ENCODE measurements at places on chromosomes 12 and 14.
A peak's percentile ranks its signal among the peaks of the same experiment; 100 is the strongest.

GRCh38 chr14:33110737-33111443 is 172.2 kb downstream of the NPAS3 start:
- no peak for DNase-seq

GRCh38 chr12:21710958-21711775 is 53.5 kb upstream of the LDHB start:
- DNase-seq: no peak

DNA sequence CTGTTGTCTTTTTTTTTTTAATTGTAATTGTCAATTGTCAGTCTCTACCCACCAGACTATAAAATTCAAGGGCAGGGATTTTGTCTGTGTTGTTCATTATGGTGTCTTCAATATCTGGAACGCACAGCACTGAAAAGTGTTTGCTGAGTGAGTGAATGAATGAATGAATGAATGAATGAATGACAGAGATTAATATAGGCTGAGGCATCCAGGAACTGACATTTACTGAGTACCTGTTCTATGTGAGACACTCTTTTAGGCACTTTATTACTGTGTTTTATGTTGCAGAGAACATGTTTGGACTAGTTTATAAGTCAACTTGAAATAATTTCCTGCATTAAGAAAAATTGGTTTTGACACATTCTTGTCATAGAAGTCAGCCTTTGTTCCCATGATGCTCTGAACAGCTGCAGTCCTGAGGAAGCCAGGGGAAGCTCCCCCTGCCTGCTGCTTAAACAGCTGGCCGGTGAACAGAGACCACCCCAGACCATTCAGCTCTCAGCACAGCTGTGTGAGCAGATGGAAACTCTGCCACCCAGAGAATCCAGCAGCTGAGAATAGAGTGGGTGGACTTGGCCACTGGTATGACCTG is 160.7 kb upstream of the CCND2 start:
- no peak for DNase-seq

DNA sequence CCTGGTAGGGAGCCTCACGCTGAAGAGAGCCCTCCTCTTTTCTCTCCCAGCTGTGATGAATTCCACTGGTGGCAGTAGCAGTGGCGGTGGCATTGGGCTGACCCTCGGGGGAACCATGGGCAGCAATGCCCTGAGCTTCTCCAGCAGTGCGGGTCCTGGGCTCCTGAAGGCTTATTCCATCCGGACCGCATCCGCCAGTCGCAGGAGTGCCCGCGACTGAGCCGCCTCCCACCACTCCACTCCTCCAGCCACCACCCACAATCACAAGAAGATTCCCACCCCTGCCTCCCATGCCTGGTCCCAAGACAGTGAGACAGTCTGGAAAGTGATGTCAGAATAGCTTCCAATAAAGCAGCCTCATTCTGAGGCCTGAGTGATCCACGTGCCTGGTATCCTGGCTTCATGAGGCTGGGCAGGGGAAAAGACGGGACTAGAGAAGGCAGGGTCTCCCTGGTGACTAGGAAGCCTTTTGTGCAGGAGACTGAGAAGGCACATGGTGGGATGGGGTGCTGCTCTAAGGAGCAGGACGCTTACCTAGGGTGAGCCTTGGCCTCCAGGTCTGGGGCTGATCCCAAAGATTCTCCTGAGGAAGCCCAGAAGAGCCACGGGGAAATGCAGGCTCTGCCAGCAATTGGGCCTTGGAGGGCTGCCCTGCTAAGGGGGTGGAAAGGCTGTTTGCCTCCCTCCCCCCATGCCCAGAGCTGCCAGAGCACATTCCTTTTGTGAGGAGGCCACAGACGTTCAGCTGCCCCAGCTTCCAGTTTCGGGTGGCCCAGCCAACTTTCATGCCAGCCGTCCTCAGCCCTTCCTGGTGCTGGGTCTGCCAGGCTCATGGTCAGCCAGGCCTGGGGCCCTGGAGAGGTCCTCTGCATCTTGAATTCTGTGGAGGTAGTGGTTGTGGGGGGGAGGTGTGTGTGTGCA is 15.8 kb downstream of the KRT7 start:
- DNase-seq: no peak

DNA sequence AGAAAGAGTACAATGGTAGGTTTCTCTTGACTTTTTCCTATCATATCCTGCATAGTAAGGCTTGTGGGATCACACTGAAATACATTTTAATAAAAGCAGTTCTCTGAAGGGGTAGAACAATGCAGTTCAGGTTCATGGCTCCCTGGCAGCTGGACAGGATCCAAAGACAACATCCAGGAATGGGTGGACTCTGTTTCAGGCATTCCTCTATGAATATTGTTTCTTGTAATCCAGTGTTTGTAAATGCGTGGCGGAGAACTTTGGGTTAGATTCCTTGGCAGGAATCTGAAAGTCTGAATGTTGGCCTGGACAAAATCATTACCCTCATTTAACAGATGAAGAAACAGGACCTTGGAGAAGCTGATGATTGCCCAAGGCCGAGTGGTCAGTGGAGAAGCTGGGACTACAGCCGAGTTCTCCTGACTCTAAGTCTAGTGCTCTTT is 43.5 kb downstream of the SYNE2 start:
- DNase-seq: no peak

DNA sequence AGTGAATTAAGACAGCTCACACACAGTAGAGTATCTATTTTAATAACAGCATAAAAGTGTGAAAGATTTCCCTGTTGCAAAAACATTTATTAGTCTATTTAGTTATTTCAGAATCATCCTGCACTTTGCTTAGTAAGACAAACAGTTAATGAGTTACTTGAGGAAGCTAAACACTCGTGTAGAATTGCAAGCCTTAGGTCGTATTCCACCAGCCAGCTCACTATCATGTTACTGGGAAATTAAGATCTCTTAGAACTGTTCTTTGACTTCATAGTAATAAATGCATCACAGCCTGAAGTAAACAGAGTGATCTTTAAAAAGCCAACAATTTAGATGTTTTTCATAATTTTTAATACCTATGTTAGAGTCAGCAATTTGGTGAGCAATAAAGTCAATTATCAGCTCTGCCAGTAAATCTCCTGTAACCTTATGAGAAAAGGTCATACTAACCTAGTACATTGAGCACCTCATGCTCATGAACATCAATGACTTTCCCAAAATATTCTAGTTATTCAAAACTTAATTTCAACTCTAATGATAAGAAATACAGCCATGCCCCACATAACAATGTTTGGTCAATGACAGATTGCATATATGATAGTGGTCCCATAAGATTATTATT is 26.7 kb upstream of the ETNK1 start:
- DNase-seq: no peak

DNA sequence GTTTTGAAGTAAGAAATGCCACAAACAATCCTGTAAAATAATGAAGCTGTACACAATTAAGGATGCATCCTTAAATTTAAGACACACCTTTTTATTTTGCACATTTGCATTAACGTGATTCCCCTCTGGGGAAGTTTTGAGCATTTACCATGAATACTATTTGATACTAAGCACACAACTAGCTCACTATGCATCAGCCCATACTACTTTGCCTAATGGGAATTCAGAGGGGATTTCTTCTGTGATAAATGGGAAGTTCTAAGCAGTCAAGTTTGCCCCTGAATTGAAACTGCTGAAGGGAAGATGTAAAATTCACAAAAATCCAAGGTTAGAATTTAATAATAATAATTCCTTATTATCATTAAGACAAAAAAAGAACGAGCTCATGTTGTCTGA is 27.4 kb downstream of the SINHCAF start:
- no peak for DNase-seq

DNA sequence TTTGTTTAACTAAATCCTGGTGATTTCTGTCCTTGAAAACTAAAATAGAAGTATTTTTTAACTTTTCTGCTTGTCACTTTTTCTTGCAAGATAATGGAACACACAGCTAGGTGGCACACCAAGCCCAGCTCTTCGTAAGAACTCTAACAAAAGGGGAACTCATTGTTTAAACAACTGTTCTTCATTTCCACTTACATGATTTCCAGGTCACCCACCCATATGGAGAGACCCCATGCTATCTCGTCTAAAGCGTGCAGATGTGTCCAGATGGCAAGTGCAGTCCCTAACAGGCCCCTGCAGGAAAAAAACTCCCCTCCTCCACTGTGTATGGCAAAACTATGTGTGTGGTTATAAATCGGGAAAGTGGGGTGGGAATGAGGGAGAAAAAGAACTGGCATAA is 43.3 kb upstream of the NT5DC3 start:
- peak; percentile 43 for DNase-seq

- DNase-seq: no peak
Observed at GRCh38 chr14:61125867-61126572, 145.0 kb downstream of the SLC38A6 start.

DNA sequence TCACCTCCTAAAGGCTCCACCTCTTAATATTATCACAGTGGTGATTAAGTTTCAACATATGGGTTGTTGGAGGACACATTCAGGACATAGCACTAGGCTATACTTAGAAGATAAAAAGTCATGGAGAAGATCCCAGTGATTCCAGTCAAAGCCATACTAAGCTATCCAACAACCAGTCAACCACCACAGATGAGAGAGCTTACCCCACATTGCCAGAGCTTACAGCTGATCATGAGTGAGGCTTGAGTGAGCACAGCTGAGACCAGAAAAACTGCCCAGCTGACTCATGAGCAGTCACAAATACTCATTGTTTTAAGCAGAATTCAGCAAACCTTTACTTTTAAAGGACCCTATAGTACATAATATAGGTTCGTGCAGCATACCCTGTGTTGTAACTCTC is 85.1 kb downstream of the DRAM1 start:
- no peak for DNase-seq

DNA sequence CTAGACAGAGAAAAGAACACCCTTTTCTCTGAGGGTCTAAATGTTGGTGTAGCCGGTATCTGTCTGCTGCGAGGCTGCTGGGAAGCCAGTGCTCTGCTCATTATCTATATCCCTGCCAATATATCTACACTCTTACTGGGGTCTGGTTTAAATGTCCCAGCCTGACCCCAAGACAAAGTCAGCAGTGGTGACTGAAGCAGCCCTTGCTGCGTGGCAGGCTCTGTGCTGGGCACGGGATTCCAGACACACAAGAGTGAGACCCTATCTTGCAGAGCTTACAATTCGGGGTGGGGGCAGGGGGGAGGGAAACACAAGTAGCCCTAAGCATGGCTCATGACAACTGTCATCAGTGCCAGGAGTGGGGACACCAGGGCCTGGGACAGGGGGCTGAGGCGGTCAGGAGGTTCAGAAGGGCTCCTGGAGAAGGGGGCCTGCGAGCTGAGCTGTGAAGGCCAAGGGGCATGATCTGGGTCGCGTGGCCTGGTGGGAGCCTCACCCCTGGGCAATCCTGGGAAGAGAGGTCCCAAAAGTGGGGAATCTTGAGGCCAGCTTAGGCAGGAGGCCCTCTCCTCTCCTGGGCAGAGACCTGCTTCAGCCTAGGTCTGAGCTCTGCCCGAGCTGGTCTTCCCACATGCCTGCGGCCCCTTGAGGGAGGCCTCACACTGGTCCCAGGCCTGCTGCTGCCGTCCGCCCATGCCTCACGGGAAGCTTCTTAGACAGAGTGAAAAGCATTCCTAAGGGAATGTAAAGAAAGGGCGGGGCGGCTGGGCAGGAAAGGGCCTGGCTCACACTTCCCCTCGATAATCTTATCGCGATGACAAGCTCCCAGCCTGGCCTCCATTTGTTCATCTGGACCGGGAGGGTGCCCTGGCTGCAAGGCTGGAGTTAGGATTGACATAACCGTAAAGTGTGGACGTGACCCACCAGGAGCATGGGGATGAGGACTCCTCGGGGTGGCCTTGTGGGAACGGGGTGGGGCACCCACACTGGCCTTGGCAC is 7.3 kb upstream of the RCOR1 start:
- no peak for DNase-seq

- DNase-seq: no peak
Observed at GRCh38 chr12:10952645-10953044, 13.6 kb upstream of the TAS2R14 start.

- DNase-seq: peak; percentile 33
Observed at GRCh38 chr12:75944097-75944904, 87.3 kb downstream of the PHLDA1 start.

DNA sequence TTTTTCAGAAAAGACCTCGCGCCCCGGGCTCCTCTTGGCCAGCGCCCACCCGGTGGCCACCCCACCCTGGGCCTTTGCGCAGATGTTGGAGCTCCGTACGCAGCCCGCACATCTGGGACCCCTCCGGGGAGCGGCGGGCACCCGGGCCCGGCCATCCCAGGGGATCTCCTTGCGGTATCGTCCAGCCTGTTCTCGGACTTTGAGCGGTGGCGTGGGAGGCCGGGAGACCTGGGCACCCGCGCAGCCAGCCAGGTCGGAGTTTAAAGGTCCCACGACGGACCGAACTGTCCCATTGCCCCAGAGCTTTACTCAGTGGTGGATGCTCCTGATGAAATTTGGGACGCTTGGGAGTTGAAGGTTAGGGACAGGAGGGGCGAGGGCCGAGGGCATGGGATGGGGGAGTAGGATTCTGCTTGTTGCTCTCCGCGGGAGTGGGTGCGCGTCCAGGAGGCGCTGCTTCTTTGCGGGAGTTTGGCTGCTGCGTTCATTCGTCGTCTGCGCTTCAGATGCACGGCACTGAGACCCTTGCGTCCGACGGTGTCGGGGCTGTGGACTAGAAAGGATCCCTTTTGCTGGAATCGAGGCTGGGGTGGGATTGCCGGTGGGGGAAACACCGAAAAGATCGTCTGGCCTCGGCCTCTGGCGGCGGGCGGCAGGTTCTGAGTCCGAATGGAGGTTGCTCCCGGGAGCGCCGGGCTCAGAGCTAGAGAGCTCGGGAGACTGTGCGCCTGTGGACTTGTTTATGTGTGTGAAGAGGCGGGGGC is 1.4 kb downstream of the NTF3 start:
- no peak for DNase-seq

DNA sequence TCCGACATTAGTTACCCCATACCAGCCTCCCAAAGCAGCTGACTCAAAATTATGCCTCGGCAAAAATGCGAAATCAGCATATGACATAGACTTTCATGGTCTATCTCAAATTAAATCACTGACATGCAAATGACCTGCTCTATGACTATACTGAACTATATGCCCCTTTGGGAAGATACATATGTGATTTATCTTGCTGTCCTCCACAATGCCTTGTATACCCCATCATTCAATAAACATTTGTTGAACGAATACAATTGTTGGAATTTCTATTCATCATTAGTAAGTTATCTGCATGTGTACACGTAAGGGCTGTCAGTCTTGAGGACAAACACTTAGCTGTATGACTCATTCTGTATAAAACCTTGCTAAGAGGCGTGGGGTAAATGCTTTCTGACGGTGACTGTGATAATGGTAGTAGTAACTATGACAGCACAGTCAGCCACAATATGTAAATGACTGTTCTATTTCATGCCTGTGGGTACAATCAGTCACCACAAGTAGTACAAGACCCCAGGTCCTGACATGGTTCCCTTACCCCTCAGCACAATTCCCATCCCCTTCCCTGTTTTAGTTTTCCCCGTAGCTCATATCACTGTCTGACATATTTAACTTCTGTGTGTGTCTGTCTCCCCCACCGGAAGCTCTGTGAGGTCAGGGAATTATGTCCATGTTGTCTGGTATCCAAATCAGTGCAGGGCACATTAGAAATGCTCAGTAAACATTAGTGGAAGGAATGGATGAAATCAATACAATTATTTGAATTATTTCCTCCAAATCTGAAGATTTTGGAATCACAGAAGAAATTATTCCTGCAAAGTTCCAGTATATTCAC is 42.8 kb downstream of the STXBP6 start:
- no peak for DNase-seq

Measured in central memory CD4-positive, alpha-beta T cell (primary cell).